ENCODE measurements at places on chromosomes 7 and 10. TPM values are rescaled to one million over a fixed set of nuclear protein-coding genes. Genes with fewer than 3 reads are reported as not detected.

Gene VPS50
- 12.3 TPM for total RNA-seq

Gene BRAT1
- 28.7 TPM for total RNA-seq

Gene MSS51
- 1.3 TPM for total RNA-seq

Gene CUBN
- 0.72 TPM for total RNA-seq

Gene FAM25C
- total RNA-seq, result not detected
